ENCODE measurements at places on chromosomes 12 and 14. TPM values are rescaled to one million over a fixed set of nuclear protein-coding genes. Genes with fewer than 3 reads are reported as not detected.

DNA sequence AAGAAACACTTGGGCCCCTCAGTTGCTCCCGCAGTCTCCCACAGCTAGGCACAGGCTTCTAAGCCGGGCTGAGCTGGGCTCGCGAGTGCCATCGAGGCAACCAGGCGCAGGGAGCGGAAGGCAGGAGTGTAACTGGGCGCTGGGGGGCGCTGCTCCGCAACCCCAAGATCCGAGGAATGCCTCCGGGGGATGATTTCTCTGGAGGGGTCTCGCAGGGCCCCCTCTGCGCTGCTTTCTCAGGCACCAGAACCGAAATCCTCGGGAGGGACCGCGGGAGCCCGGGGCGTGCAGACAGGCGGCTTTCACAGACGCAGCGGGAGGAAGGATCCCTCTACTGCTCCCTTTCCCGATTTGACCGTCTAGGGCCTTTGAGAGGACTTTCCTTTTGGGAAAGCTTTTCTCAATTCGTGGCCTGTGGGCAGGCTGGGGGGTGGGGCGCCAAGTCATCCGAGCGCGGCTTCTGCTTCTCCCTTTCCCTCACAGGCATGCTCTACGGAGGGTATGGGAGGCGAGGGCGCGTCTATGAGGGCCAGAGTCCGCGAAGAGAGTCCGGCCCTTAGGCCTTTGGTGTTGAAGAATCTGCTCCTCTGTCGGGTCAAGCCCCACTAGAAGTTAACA lies 4.3 kb upstream of the NKX2-1 start:
- no peak for DNase-seq

RASSF3 gene
- polyA plus RNA-seq: 31.8 TPM

WNT1 gene
- not detected for polyA plus RNA-seq

RFX4 gene
- not detected for polyA plus RNA-seq

PLBD1 gene
- polyA plus RNA-seq: 3.1 TPM

LRRK2 gene
- 10.1 TPM for polyA plus RNA-seq

All from spleen (tissue), 13 donors.